Activated gamma-delta T cell treated with anti-CD3 and anti-CD28 coated beads, Interleukin-2, amount 50 U/mL, for 16 hours (primary cell): ENCODE measurements at places on chromosomes 12 and 14.

GRCh38 chr12:46174919-46175318, 93.9 kb downstream of the SLC38A1 start:
- no peak for DNase-seq

DNA sequence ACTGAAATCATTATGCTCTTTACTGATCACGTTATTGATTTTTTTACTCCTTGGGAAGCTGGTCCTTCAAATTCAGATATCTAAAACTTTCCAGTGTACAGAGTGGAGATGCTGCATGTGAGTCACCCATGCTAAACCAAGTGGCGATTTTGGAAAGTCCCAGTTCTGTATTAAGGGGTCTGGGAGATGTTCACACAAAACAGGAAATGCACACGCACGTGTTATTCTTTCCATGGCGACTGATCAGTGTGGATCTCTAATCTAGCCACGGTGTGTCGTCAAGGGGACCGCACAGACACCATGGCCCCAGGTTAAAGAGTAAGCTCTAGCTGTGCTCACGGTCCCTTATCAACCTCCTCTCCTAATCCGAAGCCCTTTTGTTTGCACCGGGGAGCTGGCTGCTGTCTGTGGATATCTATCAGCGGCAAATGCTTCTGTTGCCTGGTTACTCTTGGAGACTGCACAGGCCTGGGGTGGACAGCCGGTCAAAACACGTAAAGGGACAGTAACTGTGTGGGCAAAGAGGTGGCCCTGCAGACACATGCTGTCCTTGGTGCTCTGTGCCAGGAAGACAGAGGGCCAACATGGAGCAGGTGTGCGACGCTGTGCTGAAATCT, 96.6 kb downstream of the RIMBP2 start:
- no peak for DNase-seq

GRCh38 chr14:75825147-75825592, 156.6 kb downstream of the TGFB3 start:
- DNase-seq, result no peak

DNA sequence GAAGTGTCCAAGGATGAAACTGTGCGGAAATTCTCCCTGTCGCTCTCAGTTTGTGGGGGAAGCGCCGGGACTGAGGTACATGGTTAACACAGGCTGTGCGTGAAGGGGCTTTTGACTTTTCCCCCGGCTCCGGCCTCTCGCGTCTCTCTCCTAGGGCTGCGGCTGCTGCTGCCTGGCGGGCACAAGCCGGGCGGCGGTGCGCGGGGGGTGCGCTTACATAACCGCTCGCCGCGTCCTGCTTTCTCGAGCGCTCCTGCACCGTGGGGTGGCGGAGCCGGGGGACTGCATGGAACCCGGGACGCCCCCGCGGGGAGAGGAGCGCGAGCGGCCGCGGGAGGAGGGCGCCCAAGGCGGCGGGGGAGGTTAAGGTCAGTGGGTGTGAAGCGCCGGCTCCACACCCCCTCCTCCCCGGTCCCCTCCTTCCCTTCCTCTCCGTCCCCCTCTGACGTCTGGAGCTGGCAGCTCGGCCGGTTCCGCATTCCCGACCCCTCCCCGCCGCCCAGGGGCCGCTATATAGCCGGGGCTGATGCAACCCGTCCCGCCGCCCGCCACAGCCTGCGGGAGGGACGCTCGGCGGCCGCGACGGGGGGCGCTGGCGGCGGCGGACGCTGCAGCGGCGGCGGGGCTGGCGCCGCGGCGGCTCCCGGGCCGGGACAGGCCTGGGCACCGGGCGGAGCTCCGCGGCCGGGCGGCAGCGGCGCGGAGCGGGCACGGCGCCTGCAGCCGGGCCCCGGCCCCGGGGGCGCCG, at the start of gene JDP2:
Gene JDP2, plus strand, starts transcription at position 541 of the 748 bp plus-strand sequence. CDS start 9,899 bp downstream, outside the sequence.
- DNase-seq, result peak; percentile 19

DNA sequence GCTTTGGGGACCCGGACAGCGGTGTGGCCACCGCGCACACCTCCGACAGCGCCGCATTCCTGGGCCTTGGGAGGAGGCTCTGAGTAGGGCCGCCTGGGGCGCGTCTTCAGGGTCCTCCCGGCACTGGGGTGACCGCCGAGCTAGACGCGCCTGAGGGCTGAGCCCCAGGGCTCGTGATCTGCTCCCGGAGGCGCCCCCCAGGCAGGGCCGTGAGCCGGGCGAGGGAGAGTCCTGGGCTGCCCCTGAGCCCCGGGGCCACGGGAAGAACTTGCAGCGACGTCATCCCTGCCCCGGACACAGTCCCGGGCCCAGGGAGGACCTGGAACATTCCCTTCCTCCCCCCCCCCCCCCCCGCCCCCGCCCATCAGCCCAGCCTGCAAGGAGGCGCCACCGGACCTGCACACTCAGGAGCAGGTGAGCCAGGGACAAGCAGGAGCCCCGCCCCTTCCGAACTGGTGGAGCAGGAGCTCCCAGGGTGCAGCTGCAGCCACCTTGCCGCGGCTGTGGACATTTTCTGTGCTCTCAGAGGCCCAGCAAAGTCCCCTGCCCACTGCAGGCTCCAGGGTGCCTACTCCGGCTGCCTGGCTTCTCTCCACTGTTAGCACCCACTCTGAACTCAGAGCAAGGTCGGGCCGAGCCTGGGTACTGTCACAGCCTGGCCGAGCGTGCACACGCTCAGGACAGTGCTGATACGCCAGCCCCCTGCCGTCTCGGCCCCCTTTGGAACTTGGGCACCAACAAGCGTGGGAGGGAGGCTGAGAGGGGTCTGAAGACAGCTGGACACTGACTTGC, 50.7 kb downstream of the A2M start:
- DNase-seq, result no peak

- DNase-seq, result no peak
Measured at GRCh38 chr14:42633504-42634095, 1026.9 kb downstream of the LRFN5 start.

GRCh38 chr12:101876861-101877805, at the start of gene DRAM1:
Gene DRAM1 (plus strand): TSS chr12:101877580. CDS start chr12:101877790, 210 bp downstream.
- peak; percentile 60 for DNase-seq

- DNase-seq, result no peak
Measured at GRCh38 chr14:22456998-22457594, 131.9 kb downstream of the DAD1 start.

- DNase-seq, result no peak
Measured at GRCh38 chr12:76519538-76519937, 40.0 kb downstream of the OSBPL8 start.

DNA sequence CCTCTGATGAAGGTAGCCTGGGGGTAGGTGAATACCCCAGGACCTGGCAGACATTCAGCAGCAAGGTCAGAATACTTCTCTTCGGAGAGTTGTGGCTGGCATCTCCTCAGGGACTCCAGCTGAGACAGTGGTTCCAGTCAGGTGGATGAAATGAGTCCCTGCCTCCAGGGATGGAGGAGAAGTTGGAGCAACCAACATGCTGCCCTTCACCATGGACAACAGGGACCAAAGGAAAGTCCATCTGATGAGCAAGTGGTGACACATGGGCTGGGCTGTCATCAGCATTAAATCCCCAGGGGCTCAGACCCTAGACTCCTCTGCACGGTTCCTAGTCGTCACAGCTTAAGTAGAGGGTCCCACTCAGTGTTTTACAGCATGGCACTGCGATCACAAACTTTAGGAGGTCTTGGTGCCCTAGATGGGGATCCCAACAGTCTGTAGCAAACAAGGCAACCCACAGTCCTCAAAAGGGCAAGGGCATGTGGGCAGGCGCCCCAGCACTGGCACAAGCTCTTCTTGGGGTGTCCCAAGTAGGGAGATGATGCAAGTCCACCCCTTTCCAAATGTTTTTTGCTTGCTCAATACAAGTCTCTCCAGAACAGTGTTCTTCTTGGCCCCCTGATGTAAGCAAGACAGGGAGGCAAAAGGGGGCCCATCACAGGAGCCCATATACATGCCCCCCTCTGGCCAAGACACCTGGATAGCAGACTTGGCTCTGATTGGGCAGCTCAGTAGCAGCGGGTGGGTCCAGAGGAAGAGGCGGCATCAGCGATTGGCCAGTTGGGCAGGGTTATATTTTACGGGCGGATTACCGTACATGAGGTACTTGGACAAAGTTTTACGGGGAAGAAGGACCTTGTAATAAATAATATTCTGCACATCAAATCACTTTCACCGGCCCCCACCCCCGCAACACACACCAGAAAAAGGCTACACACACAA, 10.8 kb upstream of the CDH24 start:
- DNase-seq, result no peak

- no peak for DNase-seq
Measured at GRCh38 chr14:70794294-70794693, 15.0 kb downstream of the MAP3K9 start.

DNA sequence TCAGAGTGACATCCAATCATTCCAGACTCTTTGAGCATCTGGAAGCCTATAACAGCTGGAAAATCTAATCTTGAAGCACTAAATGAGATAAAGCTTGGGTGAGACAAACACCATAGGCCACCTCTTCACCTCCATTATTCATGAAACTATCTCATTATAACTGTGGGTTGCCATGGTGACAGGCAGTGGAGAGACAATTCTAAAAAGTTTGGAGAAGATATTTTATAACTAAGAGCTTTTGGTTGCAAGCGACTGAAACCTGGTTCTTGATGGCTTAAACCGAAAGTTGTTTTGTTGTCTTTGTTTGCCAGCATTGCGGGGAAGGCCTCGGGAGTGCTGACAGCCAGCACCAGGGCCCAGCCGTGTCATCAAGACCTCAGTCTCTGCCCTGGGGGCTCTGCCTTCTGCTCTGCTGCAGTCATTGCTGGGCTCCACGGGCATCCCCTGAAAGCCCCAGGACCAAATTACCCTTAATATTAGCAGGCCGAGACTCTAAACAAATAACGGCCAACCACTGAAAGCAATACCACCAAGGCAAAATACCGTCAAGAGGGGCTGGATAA, 353.6 kb upstream of the SFSWAP start:
- no peak for DNase-seq

- no peak for DNase-seq
Measured at GRCh38 chr14:101232340-101233020, 328.8 kb upstream of the DIO3 start.

GRCh38 chr12:89305373-89305772, 46.9 kb downstream of the DUSP6 start:
- no peak for DNase-seq

GRCh38 chr12:98020376-98020775, 495.0 kb upstream of the TMPO start:
- DNase-seq, result no peak
